Stimulated activated CD8-positive, alpha-beta memory T cell treated with anti-CD3 and anti-CD28 coated beads, Interleukin-15, amount 100 ng/mL, for 4 hours (primary cell): ENCODE measurements at places on chromosomes 1 and 21.

DNA sequence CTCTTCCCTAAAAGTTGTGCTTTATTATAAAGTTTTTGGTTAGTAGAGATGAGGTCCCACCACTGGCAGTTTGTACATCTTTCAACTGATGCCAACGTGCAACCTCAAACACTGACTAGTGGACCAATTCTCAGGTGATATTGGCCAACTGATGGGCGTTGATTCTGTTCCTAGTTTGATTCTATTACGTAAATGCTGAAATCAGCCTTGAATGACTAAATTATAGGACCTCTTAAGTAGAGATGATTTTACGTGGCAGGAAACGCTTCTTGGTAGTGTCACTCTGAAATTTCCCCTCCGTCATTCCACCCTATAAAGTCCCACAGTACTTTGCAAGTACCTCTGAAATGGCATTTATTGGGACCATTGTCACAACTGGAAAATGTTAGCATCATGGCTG is 8.8 kb upstream of the FNDC7 start:
- DNase-seq, result no peak

- no peak for DNase-seq
These were observed 356.4 kb downstream of the DISC1 start for GRCh38 chr1:231982871-231983587.

DNA sequence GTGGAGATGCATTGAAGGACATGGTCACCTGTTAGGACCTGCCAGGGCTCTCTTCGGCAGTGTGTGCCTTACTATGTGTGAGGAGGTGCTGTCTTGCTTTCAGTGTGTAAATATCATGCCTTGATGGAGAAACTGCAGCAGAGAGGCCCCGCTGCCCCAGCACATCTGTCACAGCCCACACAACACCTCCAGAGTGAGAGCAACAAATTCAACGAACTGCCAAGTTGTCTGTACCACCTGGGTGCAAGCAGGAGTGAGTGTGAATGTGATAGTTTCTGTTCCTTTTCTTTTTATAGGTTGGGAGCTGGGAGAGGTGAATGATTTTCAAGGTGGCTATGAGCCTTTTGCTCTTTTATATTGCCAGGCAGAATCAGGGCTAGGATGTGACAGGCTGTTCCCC is 114.6 kb upstream of the KIAA0040 start:
- no peak for DNase-seq

GRCh38 chr21:31008355-31008754 is 29.9 kb downstream of the KRTAP19-8 start:
- no peak for DNase-seq
